Esophagus mucosa (tissue), 1 donor: ENCODE measurements at places on chromosomes 5 and 9. TPM values are rescaled to one million over a fixed set of nuclear protein-coding genes. Genes with fewer than 3 reads are reported as not detected.
A peak's percentile ranks its signal among the peaks of the same experiment; 100 is the strongest.

DNA sequence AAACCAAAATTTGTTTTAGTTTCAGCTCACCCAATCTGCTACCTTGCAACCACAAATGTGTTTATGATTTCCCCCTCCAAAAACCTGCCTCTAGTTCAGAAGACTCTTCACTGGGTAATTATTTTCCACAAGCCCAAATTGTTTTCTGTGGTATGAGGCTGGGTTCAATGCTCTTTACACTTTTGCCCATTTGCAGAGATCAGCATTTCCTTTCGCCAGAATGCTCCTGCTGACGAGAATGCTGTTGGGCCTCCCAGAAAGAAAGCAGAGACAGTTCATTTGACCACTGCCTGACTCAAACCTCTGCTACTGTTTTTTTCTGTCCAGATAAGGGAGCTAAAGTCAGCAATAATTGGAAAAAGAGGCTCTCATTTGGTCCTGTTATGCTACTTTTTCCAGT, 427.3 kb downstream of the PDE4D start:
- no peak for ATAC-seq

- ATAC-seq, result no peak
Measured at GRCh38 chr9:133100506-133101355, 20.3 kb downstream of the RALGDS start.

DNA sequence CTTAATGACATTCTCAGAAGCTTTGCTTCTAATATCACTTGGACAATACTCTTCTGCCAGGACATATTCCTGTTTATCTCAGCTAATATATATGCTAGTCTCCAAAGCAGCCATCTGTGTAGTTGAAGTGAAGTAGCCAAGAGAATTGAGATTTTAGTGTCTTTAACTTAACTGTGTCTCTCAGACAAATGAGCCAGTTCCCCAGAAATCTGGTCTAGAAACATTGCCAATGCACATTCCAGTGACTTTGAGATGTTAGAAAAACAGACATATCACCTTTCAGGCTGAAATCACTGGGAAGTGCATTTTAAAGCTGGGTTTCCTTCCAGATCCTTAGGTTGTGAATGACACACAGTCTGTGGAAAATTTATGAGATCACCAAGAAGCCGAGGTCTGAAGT, 114.6 kb downstream of the MTX3 start:
- no peak for ATAC-seq

- no peak for ATAC-seq
Measured at GRCh38 chr9:8895106-8895860, 1095.7 kb upstream of the DMAC1 start.

Gene N4BP3
- total RNA-seq, result 16.5 TPM

GRCh38 chr5:115708819-115709477, 83.1 kb upstream of the TMED7 start:
- ATAC-seq, result no peak

- peak; percentile 33 for ATAC-seq
Measured at GRCh38 chr9:101354143-101354764, 30.6 kb downstream of the BAAT start.

DNA sequence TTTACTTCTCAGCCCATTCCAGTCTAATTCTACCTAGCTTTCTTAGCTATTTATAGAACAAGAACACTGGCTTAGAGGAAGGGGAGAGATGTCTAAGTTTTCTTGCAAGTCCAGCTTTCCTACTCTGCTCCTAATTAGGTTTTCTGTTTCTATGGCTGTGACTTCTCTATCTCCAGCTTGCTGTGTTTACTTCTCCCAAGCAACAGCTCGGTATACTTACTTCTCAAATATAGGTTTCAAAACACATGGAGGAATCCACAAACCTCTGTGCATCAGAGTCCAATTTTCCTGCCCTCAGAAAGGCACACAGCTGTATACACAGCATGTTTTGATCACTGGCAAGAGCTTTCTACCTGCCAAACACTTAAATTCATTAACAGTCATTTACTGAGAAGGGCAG, 17.4 kb upstream of the HMGCR start:
- ATAC-seq, result no peak
